ENCODE measurements at places on chromosomes 7 and 10. TPM values are rescaled to one million over a fixed set of nuclear protein-coding genes. Genes with fewer than 3 reads are reported as not detected.

Gene CYP2E1
- 0.79 TPM for total RNA-seq

Gene THSD7A
- not detected for total RNA-seq

Gene KCND2
- not detected for total RNA-seq

Gene LDB3
- 0.10 TPM for total RNA-seq

- no peak overlapping the region for H3K4me3 ChIP-seq
- no peaks in the 10 kb centered on the region for H3K4me1 ChIP-seq
- DNase-seq, result no peak
- H3K27me3 ChIP-seq, result no peaks in the 10 kb centered on the region
Observed at GRCh38 chr7:30083334-30083733, 51.5 kb upstream of the MTURN start.

- no peak overlapping the region for H3K27ac ChIP-seq
- no peaks in the 10 kb centered on the region for H3K36me3 ChIP-seq
- H3K4me3 ChIP-seq, result no peak overlapping the region
- no peak for DNase-seq
- no peaks in the 10 kb centered on the region for H3K4me1 ChIP-seq
Observed at GRCh38 chr10:121127151-121127906, 276.2 kb downstream of the WDR11 start.

- H3K4me1 ChIP-seq, result peaks cover 3% of the 10 kb centered on the region
- H3K27me3 ChIP-seq, result peaks cover 13% of the 10 kb centered on the region
- no peak for DNase-seq
- no peak overlapping the region for H3K27ac ChIP-seq
- no peaks in the 10 kb centered on the region for H3K36me3 ChIP-seq
Observed at GRCh38 chr7:132618271-132618955, 42.1 kb upstream of the PLXNA4 start.

- no peaks in the 10 kb centered on the region for H3K36me3 ChIP-seq
- peak overlapping the region; percentile 79 for H3K27ac ChIP-seq
- peak; percentile 52 for DNase-seq
- peak overlapping the region; percentile 48 for H3K4me3 ChIP-seq
- peaks cover 16% of the 10 kb centered on the region for H3K27me3 ChIP-seq
Observed at GRCh38 chr7:142300689-142301088, 42.8 kb upstream of the PRSS58 start.

DNA sequence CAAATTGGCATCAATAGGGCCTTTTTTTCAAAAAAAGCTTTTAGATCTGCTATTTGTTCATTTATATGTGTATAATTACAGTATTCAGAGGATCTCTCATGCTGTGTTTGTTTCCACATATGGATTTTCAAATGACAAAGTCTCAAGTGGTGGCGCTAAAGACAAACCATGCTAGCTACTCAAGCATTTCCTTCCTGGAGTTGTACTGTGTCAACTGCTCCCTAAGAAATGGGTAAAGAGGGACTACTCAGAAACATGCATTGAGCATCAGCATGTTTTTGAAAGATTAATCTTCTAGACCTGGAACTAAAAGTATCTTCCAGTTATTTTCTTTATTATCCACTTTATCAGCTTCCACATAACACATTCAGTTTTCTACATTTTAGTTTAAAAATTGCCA lies 12.7 kb downstream of the CNTNAP2 start:
- no peaks in the 10 kb centered on the region for H3K27me3 ChIP-seq
- DNase-seq, result no peak
- H3K36me3 ChIP-seq, result no peaks in the 10 kb centered on the region
- H3K4me3 ChIP-seq, result no peak overlapping the region
- no peak overlapping the region for H3K27ac ChIP-seq

DNA sequence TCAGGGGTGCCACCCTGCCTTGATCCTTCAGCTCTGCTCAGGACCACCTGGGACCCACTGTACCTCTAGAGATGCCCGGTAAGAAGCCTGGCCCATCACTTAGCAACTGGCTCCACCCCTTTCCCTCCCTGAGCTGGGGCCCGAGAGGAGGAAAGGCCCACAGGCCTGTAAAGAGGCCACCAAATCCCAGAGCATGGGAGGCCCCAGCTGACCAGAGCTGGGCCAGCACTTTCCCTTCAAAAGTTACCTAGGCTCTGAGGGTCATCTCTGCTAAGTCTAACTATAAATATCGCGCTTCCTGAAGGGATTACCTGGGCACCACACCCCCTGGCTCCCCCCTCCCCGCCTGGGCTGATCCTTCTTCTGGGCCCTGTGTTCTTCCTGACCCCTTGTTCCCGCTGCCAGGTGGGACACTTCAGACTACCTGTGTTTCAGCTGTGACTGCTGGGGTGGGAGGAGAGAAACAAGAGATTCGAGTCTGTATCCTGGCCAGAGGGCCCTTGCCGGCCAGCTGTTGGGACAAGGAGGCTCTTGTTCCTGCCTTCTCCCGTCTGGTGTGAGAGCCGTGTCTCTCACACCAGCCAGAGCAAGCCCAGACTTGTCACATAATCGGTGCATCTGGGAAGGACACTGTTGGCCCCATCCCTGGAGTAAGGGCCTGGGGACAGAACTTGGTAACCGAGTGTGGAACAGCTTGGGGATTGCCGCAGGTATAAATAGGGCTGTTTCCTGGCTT lies 22.8 kb upstream of the ANKRD2 start:
- no peak overlapping the region for H3K27ac ChIP-seq
- H3K4me1 ChIP-seq, result peaks cover 4% of the 10 kb centered on the region

GRCh38 chr10:11475831-11476434 lies 135.5 kb downstream of the USP6NL start:
- peaks cover 4% of the 10 kb centered on the region for H3K36me3 ChIP-seq
- H3K27ac ChIP-seq, result no peak overlapping the region
- H3K4me1 ChIP-seq, result peaks cover 17% of the 10 kb centered on the region
- no peaks in the 10 kb centered on the region for H3K27me3 ChIP-seq
